Hindlimb muscle (tissue), 1 donor: ENCODE measurements at places on chromosomes 11 and 22.

- peak; percentile 47 for DNase-seq
Measured at GRCh38 chr22:24554313-24555164, at the start of gene GUCD1. Gene GUCD1, minus strand, starts transcription at chr22:24555138. Its CDS starts 147 bp downstream, at chr22:24554991.

DNA sequence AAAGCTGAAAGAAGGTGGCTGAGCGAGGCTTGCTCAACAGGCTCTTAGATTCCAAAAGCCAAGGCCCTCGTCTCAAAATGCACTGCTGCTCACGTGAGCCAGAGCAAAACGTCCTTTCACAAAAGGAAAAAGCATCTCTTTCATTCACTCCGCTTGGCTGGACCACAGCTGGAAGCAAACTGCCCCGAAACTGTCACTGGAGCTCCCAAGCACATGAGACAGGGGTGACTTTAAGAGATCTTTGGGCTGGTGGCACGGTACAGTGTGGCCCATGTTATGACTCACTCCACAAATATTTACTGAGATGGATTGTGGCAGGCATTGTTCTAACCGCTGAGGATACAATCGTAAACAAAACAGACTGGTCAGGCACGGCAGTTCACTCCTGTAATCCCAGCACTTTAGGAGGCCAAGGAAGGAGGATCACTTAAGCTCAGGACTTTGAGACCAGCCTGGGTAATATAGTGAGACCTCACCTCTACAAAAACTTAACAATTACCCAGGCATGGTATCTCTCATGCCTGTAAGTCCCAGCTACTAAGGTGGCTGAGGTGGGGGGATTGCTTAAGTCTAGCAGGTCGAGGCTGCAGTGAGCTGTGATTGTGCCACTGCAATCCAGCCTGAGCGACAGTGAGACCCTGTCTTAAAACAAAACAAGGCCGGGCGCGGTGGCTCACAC lies 3.6 kb downstream of the PLA2G6 start:
- DNase-seq = no peak

DNA sequence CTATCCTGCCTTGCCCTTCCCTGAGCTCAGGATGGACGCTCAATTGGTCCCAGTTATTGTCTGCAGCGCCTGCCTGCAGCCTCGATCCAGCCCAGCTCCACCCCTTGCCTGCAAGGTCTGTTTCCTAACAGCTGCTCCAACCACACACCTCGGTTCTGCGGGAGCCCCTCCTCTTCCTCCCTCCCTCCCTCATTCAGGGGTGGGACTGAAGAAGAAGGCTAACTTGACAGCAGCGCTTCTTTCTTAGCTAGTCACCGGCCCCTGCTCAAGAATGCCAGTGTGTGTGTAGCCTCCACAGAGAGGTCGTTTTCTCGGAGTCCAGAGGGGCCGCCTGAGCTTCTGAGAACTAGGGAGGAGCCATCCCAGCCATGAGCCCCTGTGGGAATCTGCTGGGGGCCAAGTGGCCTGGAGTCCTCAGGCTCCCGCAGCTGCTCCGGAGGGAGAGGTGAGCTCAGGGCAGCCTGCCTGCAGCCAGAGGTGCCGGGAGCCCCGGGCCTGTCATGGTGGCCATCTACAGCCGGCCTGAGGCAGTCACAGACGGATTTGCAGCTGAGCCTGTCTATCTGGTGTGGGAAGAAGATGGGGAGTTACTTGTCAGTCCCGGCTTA lies 36.1 kb downstream of the LIMK2 start:
- peak; percentile 81 for DNase-seq

DNA sequence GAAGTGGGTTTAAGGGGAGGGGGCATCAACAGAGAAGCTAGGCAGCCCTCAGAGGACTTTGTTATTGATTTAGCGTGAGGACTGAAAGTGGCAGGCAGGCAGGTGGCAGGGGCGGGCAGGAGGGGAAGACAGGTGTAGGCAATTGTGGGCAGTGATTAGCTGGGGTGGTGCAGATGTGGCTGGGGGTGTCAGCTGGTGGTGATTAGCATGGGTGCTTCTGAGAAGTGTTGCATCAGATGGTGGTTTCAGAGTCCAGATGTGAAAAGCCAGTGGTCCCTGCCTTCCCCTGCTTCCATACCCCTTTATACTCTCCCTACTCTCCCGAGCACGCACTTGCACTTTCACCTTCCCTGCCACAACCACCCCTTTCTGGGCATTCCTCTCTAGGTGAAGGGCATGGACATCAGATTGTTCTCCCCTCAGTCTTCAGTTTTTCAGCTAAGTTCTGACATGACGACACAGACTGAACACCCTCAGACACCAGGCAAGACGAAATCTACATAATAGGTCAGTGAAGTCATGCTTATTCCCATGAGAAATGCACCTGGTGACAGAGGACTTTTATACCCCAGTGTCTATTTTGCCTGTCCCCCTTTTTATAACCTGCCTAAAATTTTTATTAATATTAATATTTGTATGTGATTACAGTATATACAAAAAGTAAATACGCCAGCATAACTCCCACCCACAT lies 435.7 kb upstream of the CADM1 start:
- no peak for DNase-seq

DNA sequence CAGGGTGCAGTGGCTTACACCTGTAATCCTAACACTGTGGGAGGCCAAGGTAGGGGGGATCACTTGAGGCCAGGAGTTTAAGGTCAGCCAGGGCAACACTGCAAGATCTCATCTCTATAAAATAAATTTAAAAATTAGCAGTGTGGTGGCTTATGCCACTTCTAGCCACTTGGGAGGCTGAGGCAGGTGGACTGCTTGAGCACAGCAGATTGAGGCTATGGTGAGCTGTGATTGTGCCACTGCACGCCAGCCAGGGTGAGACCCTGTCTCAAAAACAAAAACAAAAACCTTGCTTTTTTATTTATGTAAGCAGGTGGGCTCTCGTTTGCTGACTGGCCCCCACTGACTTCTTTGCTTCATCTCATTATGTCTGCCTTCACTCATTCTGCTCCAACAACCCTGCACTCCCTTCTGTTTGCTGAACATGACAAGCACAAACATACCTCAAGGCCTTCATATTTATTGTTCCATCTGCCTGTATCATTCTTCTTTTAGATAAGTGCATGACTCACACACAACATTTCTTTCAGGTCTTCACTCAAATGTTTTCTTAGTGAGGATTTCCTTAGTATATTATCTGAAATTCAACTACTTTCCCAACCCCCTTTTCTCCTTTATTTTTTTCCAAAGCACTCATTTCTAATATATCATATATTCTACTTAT lies 32.4 kb upstream of the CLNS1A start:
- DNase-seq = no peak

- no peak for DNase-seq
Measured at GRCh38 chr11:35098855-35099254, 40.1 kb upstream of the CD44 start.

DNA sequence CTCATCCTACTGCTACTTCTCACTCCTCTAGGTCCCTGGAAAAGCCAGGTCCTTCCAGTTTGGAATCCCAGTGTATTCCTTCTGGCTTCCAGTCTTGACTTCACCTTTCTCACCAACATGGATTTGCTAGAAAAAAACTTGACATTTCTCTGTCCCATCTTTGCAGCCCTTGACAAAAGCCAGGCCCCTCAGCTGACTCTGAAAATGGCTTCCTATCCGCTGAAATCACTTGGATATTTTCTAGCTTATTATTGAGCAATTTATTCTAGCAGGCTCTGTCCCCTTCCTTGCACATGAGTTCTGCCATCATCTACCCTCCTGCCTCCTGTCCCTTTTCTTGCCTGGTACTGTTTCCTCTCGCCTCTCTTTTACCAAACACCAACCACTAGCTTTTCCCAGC lies 427.2 kb downstream of the BUD13 start:
- DNase-seq = no peak

GRCh38 chr11:14041040-14041439 lies 78.5 kb downstream of the SPON1 start:
- DNase-seq = no peak

GRCh38 chr22:48669986-48670716 lies 1157.5 kb downstream of the BRD1 start:
- DNase-seq = no peak

- no peak for DNase-seq
Measured at GRCh38 chr11:62994775-62995174, 10.0 kb upstream of the SLC22A6 start.

GRCh38 chr11:70175236-70175698 lies 27.8 kb upstream of the FADD start:
- DNase-seq = no peak

- no peak for DNase-seq
Measured at GRCh38 chr11:22520521-22520920, 105.1 kb downstream of the FANCF start.

DNA sequence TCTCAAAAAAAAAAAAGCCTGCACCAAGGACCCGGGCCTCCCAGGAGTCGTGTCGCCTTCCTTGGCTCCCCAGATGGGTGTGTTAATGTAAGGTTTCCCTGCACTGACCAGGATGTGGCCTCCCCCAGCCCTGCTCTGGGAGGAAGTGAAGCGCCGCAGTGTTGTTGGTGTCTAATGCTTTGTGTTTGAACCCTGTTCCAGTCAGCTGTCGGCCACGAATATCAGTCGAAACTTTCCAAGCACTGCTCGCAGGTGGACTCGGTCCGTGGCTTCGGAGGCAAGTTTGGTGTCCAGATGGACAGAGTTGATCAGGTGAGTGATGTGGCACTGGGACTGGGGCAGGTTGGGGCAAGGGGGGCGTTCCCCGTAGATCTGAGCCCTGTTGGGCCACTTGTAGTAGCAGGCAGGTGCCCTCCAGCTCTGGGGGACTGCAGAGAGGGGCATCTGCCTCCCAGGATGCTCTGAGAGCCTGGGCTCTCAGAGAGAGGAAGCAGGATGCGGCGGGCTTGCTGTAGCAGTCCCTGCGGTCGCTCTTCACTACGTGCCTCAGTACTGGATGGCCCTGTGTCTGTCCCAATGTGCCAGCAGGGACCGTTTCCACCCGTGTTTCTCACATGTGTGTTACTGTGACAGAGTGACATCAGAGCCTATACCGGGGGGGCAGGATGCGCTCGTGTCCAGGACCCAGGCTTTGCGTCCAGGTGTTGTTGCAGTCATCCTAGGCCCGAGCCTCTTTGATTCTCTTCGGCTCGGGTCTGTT lies 16.2 kb downstream of the CTTN start:
- DNase-seq = no peak

GRCh38 chr22:25953919-25954318 lies 211.9 kb downstream of the MYO18B start:
- no peak for DNase-seq

GRCh38 chr11:17001806-17002205 lies 12.4 kb downstream of the PLEKHA7 start:
- no peak for DNase-seq

DNA sequence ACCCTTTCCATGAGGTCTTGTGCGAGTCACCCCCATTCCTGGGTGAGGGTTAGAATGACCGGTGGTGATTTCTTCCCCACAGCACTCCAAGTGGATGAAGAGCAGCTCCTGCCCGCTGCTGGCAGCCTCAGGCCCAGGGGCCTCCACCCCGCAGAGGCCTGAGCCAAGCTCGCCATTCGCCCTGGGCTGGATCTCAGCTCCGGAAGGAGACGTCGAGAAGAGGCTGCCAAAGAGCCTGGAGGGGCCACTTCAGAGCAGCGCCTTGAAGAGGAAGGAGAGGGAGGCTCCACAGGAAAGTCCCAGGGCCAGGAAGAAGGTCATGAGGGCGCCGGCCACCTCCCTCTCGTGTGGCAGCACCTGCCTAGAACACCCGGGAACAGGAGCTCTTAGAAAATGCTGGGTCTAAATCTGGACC lies 8.4 kb downstream of the SLC29A2 start:
- no peak for DNase-seq

- DNase-seq = no peak
Measured at GRCh38 chr11:45852712-45853101, 5.4 kb downstream of the CRY2 start.

GRCh38 chr22:35154937-35155387 lies 89.0 kb downstream of the ISX start:
- peak; percentile 48 for DNase-seq
